ENCODE measurements at places on chromosomes 1 and 21.

GRCh38 chr1:76577525-76578185 lies 289.6 kb upstream of the ST6GALNAC5 start:
- DNase-seq = no peak

GRCh38 chr1:88892357-88892877 lies 1.1 kb upstream of the GTF2B start:
- DNase-seq = no peak

DNA sequence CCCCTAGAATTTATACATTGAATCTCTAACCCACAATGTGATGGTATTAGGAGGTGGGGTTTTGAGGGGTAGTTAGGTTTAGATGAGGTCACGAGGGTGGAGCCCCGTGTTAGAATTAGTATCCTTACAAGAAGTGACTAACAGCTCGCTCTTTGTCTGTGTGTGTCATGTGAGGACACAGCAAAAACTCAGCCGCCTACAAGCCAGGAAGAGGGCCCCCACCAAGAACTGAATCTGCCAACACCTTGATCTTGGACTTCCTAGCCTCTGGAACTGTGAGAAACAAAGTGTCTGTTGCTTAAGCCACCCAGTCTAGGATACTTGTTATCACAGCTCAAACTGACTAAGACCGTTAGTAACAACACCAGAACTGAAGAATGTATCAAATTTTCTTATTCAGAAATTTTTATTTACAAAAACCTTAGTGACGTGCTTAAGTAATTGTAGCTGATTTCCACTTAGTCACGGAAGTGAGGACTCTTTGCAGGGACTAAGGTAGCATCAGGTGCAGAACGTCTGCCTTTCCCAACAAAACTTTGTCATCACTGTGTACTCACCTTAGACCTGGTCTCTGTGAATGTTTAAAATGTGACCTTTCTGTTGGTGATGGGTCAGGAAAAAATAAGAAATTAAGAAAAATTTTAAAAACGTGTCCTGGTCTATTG lies 24.5 kb upstream of the LRRC8C start:
- DNase-seq = no peak

DNA sequence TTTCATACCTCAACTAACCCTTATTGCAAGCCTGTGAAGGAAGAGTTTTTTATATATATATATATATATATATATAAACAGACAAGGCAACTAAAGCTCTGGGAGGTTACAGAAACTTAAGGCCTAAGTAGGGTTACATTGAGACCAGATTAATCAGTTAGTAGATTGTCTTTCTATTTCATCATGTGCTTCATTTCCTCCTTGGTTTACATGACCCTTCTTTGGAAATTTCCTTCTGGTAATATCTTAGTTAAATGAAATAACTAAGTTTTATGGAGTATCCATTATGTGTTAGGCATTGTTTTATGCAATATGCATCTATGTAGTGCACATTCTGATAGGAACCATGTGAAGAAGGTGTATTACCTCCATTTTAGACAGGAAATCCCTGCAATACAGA lies 112.7 kb downstream of the FGGY start:
- DNase-seq = no peak

- peak; percentile 59 for DNase-seq
Observed at GRCh38 chr21:36125512-36126207, 9.2 kb upstream of the CBR3 start.

DNA sequence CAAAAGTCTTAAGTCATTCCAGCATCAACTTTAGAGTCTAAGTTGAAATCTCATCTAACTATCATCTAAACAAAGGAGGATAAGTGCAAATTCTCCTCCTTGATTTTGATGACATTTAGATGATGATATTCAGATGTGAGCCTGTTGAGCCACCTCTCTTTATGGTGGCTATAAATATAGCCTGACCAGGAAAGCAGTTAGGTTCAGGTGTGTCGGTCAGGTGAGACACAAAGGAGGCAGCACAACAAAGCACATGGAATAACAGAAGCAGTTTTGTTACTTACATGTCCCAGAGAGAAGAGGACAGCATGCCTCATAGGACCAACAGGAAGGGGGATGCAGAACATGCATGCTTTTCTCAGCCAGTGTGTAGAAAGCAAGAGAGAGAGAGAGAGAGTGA lies 30.6 kb upstream of the PLA2G2A start:
- DNase-seq = no peak

- no peak for DNase-seq
Observed at GRCh38 chr1:111475701-111476100, 1.9 kb downstream of the C1orf162 start.

DNA sequence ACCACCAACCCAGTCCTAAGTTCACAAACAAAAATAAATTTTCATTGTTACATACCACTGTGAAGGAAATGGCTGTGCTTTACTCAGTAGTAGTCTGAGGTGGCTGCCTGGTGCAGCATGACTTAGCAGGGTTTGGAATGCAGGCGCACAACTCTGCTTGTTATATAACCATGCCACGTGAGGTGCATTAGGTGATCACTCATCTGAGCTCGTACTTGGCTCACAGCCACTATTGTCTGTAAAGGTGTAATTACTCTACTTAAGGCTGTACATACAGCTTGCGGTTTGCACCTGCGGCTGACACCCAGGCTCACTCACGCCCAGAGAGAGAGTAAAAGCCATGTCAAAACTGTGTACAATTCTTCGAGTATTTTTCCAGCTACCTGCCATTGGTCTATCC lies 599.4 kb downstream of the LTN1 start:
- no peak for DNase-seq

DNA sequence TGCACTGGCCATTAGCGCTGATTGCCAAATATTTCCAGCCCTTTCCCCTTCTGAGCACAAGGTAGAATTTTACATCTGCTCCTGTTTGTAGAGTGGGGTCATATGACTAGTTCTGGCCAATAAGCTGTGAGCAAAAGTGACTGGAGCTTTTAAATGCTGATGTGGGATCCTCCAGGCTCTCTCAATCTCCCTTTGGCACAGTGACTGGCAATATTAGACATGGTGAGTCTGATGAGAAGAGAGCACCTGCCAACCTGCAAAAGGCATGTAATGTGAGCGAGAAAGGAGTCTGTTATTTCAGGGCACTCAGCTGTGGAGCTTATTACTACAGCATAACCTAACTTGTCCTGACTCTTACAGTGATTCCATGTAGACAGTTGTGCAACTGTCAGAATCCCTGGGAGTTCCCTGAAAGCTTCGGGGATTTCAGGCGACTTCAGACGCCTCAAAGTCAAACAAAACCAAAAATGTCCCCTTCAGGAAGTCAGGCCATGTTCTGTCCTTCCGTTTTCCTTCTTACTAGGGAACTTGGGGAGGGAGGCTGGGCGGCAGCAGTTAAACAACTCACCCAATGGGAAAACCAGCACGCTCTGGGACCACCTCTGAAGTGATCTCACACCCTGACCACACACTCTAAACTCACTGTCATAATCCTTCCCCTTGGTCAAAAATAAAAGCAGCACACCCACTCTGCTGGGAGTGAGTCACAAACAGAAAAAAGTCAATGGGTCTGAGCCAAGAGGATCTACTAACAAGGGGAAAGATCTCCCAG lies 3.6 kb upstream of the RASSF5 start:
- DNase-seq = peak; percentile 96

- DNase-seq = no peak
Observed at GRCh38 chr1:199815947-199816346, 211.6 kb upstream of the NR5A2 start.

GRCh38 chr21:25215698-25216384 lies 391.4 kb downstream of the MRPL39 start:
- DNase-seq = no peak

DNA sequence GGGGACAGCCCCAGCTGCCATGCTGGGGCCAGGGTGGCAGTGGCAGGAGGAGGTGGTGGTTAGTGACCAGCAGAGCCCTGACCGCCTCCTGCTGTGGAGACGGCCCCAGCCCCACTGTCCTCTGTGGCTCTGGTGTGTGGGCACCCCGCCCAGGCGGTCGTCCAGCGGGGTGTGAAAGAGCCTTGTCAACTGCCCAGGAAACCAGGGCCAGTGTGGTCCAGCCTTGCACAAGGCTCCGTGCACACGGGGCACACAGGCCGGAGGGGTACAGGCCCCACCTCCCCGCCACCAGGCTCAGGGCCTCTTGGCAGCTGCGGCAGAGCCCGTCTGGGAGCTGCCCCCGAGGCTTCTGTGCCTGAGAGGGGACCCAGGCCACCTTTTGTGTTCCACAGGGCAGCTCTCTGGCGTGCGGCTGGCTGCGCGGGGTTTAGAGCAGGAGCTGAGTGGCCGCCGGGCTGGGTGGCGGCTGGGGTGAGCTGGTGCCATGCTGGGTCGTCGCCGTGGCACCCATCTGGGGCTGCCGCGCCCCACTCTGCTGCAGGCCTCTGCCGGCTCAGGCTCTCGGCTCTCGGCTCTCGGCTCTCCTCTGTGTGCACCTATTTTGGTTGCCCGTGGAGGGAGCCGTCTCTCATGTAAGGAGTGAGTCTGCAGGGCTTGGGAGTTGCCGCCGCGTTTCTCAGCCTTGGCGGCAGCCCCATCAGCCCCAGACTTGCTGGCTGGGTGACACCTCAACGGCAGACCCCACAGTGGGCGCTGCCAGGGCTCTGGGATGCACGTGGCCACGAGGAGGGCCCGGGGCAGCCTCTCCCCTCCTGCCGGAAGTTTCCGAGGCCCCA lies 36.1 kb downstream of the SLX9 start:
- no peak for DNase-seq

GRCh38 chr1:104745875-104746274 lies 996.2 kb downstream of the AMY1C start:
- no peak for DNase-seq

GRCh38 chr1:174359454-174359805 lies 88.3 kb upstream of the GPR52 start:
- DNase-seq = no peak

- no peak for DNase-seq
Observed at GRCh38 chr1:104671684-104672353, 922.1 kb downstream of the AMY1C start.

DNA sequence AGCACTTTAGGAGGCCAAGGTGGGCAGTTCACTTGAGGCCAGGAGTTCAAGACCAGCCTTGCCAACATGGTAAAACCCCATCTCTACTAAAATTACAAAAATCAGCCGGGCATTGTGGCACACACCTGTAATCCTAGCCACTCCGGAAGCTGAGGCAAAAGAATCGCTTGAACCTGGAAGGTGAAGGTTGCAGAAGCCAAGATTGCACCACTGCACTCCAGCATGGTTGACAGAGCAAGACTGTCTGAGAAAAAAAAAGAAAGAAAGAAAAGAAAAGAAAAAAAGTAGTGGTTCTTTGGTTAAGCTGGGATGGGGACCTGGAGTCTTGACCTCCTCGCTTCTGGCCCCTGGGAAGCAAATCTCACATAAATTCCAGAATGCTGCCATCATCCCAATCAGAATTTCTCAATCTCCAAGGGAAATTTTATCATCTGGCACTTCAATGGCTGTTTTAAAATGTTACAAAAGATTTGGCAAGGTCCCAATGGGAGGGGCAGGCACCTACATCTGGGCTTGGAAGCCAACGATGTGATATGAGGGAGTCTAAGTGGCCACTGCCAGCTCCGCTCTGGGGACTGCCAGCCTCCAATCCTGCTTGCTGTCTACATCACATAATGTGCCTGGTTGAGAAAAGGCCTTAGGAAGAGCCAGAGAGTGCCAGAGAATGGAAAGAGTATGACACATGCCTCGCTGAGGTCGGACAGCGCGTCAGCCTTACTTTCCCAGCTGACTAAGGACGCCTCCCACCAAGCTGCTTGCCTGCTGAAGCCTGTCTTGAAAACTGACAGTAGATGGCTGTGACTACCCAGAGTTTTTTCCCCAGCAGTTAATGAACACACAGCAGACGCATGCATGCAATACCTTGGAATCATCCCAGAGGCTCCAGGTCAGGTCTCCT lies 42.1 kb upstream of the SRP9 start:
- DNase-seq = peak; percentile 99

DNA sequence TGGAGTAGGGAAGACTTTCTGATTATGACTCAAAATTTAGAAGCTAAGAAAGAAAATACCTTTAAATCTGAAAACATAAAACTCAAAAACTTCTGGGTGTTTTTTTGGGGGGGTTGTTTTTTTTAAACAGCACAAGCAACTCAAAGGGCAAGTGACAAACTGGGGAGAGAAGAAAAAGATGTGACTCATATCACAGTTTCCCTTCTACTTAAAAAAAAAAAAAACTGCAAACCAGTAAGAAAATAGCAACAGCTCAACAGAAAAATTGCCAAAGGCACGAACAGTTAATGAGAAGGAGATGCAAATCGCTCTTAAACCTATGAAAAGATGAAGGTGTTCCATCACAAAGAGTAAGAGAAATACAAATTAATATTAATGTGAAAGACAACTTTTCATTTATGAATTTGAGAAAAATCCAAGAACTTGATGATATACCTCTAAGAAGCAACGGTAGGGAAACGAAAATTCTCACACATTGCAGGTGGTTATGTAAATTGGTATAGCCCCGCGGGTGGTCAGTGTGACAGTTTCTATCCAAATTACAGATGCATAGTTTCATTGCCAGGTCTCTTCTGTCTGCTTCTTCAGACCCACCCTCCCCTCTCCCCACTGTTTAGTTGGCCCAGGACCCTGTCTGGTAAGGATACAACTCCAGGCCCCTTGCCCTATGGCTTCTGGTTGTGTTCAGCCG lies 9.0 kb downstream of the IFNAR2 start:
- DNase-seq = no peak

GRCh38 chr1:219467524-219467923 lies 145.4 kb downstream of the ZC3H11B start:
- DNase-seq = no peak

DNA sequence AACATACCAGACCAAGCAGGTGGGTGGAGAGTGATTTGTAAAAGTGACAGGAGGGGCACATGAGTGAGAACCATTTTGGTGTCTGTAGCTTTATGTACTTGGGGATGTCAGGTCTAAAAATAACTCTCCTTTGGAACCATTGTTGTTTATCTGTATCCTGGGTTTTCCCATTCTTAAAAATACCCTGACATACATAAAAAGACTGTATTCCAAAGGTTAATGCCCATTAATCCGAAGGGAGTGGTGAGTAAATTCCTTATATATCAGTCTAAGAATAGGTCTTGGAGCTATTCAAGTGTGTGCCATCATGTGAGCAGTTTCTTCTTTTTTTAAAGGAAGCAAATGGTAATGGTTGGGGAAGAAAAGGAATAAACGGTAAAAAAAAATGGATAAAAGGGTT lies 117.5 kb downstream of the TGFB2 start:
- no peak for DNase-seq

DNA sequence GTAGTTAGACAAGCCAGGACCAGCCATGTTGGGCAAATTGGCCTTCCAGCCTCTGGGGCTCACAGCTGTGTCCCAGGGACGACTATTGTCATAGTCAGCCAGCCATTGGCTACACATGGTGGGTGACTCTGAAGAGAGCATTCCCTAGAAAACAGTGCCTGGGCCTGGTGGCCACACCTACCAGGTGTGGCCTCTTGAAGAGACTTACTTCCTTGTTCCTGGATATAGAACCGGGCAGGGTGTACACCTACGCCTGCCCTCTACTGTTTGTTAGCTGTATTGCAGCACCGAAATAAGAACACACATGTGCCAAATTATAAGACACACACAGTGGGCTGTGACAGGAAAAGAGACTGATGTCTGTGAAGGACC lies 134.6 kb upstream of the ARHGEF16 start:
- peak; percentile 30 for DNase-seq

GRCh38 chr1:27318596-27318995 lies 3.4 kb upstream of the TMEM222 start:
- no peak for DNase-seq

GRCh38 chr1:59678040-59678439 lies 136.7 kb upstream of the HOOK1 start:
- DNase-seq = peak; percentile 26

GRCh38 chr1:110033421-110033820 lies 1.0 kb upstream of the STRIP1 start:
- no peak for DNase-seq

Measured in kidney glomerular epithelial cell (primary cell).